Kidney glomerular epithelial cell (primary cell): ENCODE measurements at places on chromosomes 11 and 22.

- peak; percentile 91 for DNase-seq
Observed at GRCh38 chr22:30044369-30044768, 35.9 kb upstream of the HORMAD2 start.

GRCh38 chr22:42611051-42611450 is 3.6 kb downstream of the POLDIP3 start:
- DNase-seq, result peak; percentile 78

DNA sequence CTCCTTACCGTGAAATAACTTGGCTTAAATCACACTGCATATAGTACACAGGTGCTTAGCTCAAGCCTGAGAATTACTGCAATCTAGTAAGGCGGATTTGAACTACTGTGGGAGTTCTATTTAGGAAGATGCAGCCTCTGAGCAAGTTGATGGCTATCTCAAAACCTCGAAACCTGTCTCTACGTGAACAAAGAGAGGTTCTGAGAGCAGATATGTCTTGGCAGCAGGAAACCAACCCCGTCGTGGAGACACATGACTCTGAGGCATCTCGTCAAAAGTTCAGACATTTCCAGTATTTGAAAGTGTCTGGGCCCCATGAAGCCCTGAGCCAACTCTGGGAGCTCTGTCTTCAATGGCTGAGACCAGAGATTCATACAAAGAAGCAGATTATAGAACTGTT is 5.9 kb downstream of the ZNF215 start:
- no peak for DNase-seq

GRCh38 chr22:47322854-47323253 is 560.4 kb downstream of the TBC1D22A start:
- DNase-seq, result no peak

DNA sequence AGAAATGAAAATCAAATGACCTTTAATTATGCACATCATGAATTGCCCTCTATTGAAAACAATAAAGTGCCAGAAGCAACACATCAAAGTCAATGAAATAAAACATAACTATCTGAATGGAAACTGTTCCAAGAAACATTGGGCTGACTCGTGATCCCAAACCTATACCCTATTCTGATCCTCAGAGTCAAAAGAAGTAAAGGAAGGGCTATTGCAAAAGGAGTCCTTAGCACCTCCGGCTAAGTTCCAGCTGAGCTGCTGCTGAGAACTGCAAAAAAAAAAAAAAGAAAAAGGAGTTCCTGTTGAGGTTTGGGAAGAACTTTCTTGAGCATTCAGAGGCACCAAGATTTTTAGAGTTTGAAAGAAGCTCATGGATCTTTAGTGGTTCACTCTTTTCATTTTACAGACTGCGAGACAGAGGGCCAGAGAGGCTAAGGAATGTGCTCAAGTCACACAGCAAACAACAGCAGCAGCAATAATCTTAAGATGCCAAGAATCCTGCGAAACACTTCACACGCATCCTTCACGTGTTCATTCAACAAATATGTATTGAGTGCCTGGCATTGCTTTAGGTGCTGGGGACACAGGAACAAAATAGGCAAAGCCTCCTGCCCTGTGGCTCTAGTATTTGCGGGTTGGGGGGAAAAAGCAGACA is 841 bp upstream of the TMPRSS13 start:
- DNase-seq, result no peak

GRCh38 chr22:43185860-43186261 is 1.1 kb downstream of the TTLL12 start:
- DNase-seq, result peak; percentile 17

DNA sequence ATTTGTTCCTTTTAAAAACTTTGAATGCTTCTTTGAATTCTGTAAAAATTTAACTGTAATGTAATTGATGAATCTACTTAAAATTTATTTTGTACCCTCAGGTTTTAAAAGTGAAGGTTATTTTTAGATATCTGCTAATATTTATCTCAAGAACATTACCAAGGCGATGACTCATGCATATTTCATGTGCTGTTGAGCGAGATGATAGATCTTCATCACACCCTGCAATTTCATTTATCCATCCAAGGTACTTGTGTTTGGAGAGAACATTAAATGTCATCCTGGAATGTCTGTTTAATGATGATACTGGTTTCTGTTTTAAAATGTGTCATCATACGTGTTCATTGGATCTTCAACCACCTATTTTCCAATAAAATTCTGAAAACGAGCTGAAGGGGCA is 6.7 kb upstream of the OOSP4A start:
- DNase-seq, result peak; percentile 54

DNA sequence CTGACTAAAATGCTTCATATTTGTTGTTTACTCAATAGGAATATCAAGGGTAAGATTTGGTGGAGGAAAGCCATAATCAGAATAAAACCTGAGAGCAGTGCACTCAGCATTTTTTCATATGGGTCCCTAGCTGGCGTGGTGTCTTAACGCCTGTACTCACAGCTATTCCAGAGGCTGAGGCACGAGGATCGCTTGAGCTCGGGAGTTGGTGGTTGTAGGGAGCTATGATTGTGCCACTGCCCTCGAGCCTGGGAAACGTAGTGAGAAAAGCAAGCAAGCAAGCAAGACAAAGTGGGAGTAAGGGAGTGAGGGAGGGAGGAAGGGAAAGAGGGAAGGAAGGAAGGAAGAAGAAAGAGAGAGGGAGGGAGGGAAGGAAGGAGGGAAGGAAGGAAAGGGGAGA is 242.5 kb downstream of the OR4C45 start:
- no peak for DNase-seq

- DNase-seq, result no peak
Observed at GRCh38 chr22:38270091-38270992, 2.5 kb downstream of the TMEM184B start.

- DNase-seq, result no peak
Observed at GRCh38 chr22:37982938-37983859, 1.2 kb downstream of the SOX10 start.

GRCh38 chr22:30250661-30251267 is 4.2 kb upstream of the LIF start:
- DNase-seq, result peak; percentile 93

DNA sequence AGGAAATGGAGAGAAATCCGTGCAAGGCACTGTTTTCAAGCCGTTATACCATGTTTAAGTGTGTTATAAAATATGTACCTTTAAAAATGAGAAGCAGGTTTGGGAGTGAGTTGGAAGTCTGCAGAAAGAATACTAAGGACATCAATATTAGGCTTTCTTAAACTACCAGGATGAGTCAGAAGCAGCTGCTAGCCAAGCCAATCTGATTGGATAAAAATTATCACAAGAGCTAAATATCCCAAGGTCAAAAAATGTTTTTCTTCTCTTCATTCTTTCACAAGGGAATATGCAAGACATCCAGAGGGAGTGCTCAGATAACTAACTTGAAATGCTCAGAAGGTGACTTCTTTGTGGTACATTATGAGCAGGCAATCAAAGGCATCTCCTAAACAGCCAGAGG is 19.3 kb upstream of the CKAP5 start:
- no peak for DNase-seq

DNA sequence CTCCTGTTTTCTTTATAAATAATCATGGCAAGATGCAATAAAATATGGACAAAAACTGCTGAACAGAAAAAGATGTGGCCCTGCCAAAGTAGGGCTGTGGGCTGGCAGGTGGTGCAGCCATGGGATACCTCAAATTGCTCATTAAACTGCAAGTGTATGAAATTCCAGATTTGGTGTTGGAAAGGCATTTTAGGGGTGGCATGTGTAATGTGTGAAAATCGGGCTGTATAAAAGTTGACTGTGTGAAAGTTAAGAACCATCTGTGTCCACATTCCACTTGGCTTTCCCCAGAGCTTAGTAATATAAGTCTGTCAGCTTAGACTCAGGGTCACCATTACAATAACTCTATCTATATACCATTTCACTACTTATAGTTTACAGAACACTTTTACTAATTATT is 34.8 kb upstream of the FZD4 start:
- DNase-seq, result no peak

DNA sequence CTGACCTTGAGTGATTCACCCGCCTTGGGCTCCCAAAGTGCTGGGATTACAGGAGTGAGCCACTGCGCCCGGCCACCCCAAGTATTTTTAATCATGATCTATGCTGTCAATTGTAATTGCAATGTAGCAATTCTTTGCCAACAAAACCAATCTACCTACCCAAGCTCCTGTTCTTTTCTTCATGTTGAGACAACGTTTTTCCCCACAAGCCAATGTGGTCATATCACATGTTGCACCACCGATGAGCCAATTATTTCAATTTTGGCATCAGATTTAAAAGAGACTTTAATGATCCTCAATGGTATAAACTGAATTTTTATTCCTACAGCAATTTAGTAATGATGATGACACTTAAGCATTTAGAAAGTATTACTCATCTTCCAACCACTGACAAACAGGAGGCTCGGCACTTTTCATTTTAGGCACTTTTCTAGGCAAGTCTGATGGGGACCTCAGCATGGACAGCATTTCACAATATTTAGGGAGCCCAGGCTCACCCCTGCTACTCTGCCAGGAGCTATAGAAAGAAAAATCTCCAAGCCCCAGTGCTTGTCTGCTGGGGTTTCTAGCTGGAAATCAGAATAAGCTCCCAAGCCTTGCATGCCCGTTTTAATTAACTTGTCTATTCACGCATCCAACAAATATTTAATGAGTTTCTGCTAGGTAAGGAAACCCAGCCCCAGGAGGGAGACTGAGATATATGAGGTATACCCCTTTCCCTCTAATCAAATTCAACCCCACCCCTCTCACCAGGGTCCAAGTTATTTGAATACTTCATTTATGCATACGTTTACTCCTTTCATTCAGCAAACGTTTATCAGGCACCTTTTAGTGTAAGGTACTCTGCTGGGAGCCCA is 291.4 kb downstream of the ST3GAL4 start:
- no peak for DNase-seq

DNA sequence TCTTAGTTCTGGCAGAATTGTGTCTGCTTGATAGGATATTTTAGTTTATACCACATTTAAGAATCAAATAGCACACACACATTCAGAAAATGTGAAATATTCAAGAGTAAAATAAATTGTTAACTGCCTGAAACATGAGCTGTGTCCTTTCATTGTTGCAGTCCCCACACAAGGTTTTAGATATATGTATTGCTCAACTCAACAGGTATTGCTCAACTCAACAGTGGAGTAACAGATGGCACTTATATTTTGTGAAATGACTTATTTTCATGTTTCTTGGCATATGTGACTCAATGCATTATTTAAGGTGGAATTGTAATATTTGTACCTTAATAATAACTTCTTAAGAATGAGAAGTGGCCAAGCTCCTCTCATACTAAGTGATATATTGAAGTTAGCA is 760.3 kb downstream of the CNTN5 start:
- no peak for DNase-seq

- peak; percentile 66 for DNase-seq
Observed at GRCh38 chr11:73157101-73158010, 15.2 kb upstream of the FCHSD2 start.

GRCh38 chr11:41955066-41955465 is 495.6 kb upstream of the LRRC4C start:
- no peak for DNase-seq

DNA sequence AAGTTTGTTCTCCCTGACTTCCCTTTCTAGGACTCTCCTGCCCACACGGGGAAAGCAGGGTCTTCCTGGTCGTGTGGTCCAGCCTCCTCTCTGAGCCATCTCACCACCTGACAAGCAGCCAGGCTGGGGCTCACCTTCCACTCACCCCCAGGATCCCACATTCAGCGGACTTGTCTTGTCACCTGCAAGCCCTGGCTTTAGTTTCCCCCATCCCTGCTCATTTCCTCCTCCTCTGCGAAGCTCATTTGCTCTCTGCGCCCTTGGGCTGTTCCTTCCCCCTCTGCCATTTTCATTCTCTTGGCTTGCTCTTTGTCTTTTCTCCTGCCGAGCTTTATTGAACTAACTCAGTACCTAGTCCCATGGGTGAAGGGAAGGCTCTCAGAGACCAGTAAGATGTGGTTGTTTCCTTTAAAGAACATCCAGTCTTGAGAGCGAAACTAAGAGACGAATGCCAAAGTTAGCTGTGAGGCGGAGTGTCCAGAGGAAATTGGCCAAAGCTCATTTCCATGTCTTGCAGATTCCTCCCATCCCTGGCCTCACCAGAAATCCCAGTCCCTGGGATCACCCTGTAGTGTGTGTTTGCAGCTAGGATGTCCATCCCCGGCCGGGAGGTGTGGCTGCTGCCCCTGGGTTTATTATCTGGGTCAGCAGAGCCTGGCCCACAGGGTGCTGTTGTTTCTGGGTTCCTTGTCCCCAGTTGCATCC is 2.0 kb downstream of the ST14 start:
- no peak for DNase-seq

DNA sequence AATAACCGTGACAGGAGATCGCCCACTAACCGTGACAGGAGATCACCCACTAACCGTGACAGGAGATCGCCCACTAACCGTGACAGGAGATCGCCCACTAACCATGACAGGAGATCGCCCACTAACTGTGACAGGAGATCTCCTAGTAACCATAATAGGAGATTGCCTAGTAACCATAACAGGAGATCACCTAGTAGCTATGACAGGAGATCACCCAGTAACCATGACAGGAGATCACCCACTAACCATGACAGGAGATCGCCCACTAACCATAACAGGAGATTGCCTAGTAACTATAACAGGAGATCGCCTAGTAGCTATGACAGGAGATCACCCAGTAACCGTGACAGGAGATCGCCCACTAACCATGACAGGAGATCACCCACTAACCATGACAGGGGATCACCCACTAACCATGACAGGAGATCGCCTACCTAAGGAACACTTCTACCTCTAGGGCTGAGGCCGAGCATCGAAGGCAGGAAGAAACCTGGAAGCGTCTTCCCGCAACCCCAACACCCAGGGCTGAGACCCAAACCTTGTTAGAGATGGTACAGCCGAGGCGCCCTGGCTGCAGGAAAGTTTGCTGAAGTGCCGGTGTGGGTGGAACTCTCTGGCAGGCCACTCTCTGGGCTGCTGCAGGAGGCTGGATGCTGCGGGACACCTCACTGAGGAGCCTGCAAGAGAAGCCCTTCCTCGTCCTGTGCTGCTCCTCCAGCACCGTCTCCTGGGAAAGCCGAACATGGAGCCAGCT is 67.5 kb upstream of the THY1 start:
- no peak for DNase-seq

GRCh38 chr11:16184588-16184987 is 171.8 kb downstream of the SOX6 start:
- peak; percentile 71 for DNase-seq

DNA sequence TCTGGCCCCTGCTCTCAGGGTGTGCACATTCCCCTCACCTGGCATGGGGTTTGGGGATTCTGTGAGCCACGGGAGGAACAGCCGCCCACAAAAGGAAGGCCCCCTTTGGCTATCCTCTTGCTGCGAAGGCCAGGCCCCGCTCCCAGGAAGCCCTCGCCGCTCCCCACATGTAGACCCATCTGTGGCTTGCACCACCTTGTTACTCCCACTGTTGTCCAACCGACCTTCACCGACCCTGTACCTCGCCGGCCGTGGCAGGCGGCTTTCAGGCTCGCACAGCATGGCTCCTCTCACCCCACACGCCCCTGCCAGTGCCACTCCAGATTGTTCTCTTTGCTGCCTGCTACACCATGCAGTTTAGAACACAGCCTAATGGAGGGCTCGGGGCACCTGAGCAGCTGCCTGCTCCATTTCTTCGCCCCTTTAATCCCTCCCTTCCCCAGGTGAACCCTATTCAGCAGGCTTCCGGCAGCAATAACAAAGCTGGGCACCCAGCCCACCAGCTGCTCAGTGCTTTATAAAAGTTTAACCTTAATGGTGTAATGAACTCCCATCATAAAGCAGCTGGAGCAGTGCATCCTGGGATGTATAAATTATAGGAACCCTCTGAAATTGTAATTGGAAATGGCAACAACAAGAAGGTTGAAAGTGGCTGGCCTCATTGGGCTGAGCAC is 10.7 kb downstream of the DAGLA start:
- no peak for DNase-seq
